Vagina (tissue), 2 donors: ENCODE measurements at places on chromosomes 6 and 20. TPM values are rescaled to one million over a fixed set of nuclear protein-coding genes. Genes with fewer than 3 reads are reported as not detected.

GRCh38 chr6:20056350-20056992, 155.8 kb downstream of the MBOAT1 start:
- no peaks in the 10 kb centered on the region for H3K4me1 ChIP-seq
- DNase-seq, result no peak
- no peak overlapping the region for H3K4me3 ChIP-seq
- no peaks in the 10 kb centered on the region for H3K27me3 ChIP-seq

DNA sequence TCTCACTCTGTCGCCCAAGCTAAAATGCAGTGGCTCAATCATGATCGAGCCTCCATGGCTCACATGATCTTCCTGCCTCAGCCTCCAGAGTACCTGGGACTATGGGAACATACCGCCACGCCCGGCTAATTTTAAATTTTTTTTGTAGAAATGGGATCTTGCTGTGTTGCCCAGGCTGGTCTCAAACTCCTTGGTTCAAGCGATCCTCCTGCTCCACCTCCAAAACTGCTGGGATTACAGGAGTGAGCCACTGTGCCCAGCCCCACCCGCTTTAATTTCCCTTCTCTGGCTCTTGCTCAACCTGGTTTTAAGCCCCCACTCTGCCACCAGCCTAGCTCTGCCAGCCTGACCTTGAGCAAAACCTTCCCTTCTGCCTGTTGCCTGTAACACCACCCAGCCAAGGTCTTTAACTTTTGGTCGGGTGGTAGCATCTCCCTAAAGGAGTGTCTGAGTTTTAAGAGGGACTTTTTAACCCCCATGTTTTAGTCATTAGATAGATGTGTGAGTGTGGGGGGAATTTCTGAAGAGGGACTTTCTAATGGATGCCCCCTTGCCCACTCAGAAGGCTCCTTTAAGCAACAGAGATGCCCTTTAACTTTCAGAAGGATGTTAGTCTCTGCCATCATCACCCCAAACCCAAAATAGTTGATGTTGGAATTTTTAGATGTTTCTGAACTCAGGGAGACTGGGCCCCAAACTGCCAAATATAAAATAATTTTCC, 71.8 kb upstream of the FOXP4 start:
- no peaks in the 10 kb centered on the region for H3K36me3 ChIP-seq
- no peak for DNase-seq
- no peaks in the 10 kb centered on the region for H3K27me3 ChIP-seq
- H3K27ac ChIP-seq, result no peak overlapping the region
- H3K4me1 ChIP-seq, result peaks cover 18% of the 10 kb centered on the region
- no peak overlapping the region for H3K4me3 ChIP-seq

Gene POM121L2
- not detected for total RNA-seq

DNA sequence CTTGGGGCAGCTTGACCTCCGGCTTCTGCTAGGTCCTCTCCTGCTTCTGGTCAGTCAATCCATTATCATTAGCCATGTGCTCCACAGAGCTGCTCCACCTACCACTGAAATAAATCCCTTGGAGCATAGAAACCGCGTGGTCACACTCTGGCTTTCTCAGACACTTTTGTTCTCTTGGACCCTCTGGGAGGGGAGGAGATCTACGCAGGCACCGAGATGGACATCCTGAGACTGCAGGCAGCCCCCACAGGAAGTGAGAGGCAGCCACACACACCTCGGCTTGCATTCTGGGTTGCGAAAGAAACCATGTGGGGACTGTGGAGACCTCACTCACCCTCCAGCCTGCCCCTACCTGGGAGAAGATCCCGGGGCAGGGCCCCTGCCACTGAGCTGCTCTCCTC, 79.5 kb downstream of the FYN start:
- H3K4me1 ChIP-seq, result peaks cover 52% of the 10 kb centered on the region
- DNase-seq, result no peak
- no peak overlapping the region for H3K27ac ChIP-seq
- H3K36me3 ChIP-seq, result no peaks in the 10 kb centered on the region

DNA sequence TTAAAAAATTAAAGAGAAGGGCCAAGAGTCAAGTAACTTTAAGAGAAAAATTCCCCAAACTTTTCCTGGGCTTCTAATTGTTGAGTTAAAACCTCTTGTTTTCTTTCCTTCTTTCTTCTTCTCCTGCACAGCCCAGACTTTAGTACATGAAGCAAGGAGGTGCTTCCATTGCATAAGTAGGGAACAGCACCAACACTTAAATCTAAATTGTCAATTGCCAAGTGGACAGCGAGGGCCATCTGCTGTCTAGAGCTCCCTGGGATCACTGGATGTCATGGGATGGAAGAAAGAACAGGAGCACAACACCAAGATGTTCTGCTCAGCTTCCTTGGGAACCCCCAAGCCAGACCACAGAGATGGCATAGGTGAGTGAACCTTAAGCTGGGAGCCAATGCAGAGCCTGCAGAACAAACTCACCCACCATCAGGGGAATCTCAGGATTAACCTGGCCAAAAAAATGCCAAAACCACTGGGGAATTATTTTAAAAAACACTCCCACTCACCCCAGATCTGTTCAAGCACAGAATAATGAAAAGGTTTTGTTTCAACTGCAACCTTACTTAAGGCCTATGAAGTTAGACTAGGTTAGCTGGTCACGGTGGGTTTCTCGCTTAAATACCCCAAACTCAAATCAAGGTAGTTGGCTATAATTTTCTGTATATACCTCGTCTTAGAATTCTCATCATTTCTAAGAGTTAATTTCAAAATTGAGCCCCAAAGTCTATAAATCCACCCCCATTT, 67.8 kb downstream of the TNFRSF21 start:
- H3K27me3 ChIP-seq, result no peaks in the 10 kb centered on the region
- no peak overlapping the region for H3K4me3 ChIP-seq
- H3K27ac ChIP-seq, result no peak overlapping the region
- DNase-seq, result no peak
